ENCODE measurements at places on chromosomes 6 and 20.

- H3K27ac ChIP-seq = no peak overlapping the region
- no peaks in the 10 kb centered on the region for H3K36me3 ChIP-seq
- no peak for DNase-seq
- peaks cover 13% of the 10 kb centered on the region for H3K4me1 ChIP-seq
- no peak overlapping the region for H3K4me3 ChIP-seq
These were observed 84.1 kb downstream of the C6orf52 start for GRCh38 chr6:10610289-10610688.

GRCh38 chr20:6838181-6838826, 70.8 kb downstream of the BMP2 start:
- H3K4me1 ChIP-seq = no peaks in the 10 kb centered on the region
- H3K27ac ChIP-seq = no peak overlapping the region
- no peaks in the 10 kb centered on the region for H3K36me3 ChIP-seq

DNA sequence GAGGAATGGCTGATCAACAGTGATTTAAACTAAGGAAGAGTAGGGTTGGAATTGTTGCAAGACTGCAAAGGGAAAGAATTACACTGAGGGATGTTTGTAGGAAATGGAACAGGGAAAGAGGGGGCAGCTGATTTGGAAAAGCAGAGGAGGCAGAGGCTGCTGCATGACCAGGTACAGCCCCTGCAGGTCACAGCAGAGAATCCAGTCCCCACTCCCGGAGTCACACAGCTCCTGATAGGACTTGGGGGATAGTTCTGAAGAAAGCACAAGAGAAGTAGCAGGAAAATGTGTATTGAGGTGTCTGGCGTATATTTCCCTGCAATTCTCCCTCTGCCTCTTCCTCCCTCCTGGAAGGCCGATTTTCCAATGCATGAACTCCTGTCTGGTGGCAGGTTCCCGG, 92.5 kb upstream of the PDE10A start:
- H3K27ac ChIP-seq = no peak overlapping the region
- H3K4me1 ChIP-seq = peaks cover 4% of the 10 kb centered on the region
- DNase-seq = no peak
- H3K27me3 ChIP-seq = no peaks in the 10 kb centered on the region

DNA sequence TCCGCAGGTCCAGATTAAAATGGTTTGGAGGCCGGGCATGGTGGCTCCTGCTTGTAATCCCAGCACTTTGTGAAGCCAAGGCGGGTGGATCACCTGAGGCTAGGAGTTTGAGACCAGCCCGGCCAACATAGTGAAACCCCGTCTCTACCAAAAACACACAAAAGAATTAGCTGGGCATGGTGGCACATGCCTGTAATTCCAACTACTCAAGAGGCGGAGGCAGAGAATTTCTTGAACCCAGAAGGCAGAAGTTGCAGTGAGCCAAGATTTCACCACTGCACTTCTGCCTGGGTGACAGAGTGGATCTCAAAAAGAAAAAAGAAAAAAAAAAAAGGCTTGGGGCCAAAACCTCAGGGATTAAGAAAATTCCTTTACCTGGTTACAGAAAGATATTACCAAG, 30.5 kb downstream of the C6orf15 start:
- no peak overlapping the region for H3K4me3 ChIP-seq
- H3K27me3 ChIP-seq = no peaks in the 10 kb centered on the region
- peak; percentile 56 for DNase-seq
- peak overlapping the region; percentile 62 for H3K27ac ChIP-seq

DNA sequence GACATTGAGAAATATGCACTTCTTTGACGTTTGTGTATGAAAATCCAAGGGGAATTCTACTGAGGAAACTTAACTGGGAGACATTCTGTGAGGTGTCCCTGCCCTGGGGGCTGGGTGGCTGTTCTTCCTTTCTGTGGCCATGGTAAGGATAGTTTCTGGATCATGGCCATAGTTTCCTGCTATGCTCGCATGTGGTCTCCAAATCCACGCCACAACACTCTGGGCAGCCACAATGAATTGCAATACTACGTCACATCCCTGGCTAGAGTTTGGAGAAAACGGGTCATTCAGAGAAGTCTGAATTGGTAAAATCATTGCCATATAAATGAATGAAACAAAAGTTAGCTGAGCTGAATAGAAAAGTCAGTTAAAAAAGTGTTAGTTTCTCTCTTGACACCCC, 230.6 kb downstream of the UTRN start:
- no peaks in the 10 kb centered on the region for H3K27me3 ChIP-seq
- no peaks in the 10 kb centered on the region for H3K4me1 ChIP-seq
- H3K4me3 ChIP-seq = no peak overlapping the region

- no peaks in the 10 kb centered on the region for H3K4me1 ChIP-seq
- H3K4me3 ChIP-seq = no peak overlapping the region
- H3K27ac ChIP-seq = no peak overlapping the region
- H3K27me3 ChIP-seq = peaks cover 24% of the 10 kb centered on the region
These were observed 72.6 kb upstream of the ZNF184 start for GRCh38 chr6:27545271-27546046.

- H3K4me3 ChIP-seq = peak overlapping the region; percentile 15
- no peaks in the 10 kb centered on the region for H3K27me3 ChIP-seq
- peaks cover 25% of the 10 kb centered on the region for H3K4me1 ChIP-seq
- DNase-seq = peak; percentile 72
These were observed 47.1 kb upstream of the ENTPD6 start for GRCh38 chr20:25148181-25148981.

DNA sequence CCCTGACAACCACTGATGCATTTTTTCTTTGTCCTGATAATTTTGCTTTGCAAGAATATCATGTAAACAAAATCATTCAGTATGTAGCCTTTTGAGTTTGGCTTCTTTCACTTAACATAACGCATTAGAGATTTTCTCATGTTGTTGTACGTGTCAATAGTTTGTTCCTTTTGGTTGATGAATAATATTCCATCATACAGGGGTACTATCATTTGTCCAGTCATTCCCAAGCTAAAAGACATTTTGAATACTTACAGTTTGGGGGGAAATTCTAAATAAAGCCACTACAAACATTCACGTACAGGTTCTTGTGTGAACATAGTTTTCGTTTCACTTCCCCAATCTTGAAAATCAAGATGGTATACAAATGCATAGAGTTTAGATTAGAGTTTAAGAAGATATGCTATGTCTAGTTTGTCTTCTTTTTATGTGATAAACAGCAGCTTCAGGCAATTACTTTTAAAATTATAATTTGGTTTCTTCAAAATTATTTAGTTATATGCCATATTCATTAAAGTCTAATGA, 5.2 kb downstream of the HAO1 start:
- no peak overlapping the region for H3K27ac ChIP-seq
- no peaks in the 10 kb centered on the region for H3K27me3 ChIP-seq
- DNase-seq = no peak
- no peaks in the 10 kb centered on the region for H3K36me3 ChIP-seq

- no peak overlapping the region for H3K4me3 ChIP-seq
- H3K4me1 ChIP-seq = peaks cover 22% of the 10 kb centered on the region
- DNase-seq = peak; percentile 51
- no peak overlapping the region for H3K27ac ChIP-seq
- H3K27me3 ChIP-seq = no peaks in the 10 kb centered on the region
These were observed 240.7 kb downstream of the ARID1B start for GRCh38 chr6:157017861-157018260.

GRCh38 chr20:25543068-25543467, 42.3 kb downstream of the NINL start:
- H3K4me1 ChIP-seq = peaks cover 25% of the 10 kb centered on the region
- H3K27ac ChIP-seq = no peak overlapping the region
- no peak for DNase-seq
- H3K36me3 ChIP-seq = no peaks in the 10 kb centered on the region

- no peak for DNase-seq
- no peaks in the 10 kb centered on the region for H3K36me3 ChIP-seq
These were observed 447.9 kb downstream of the TFAP2B start for GRCh38 chr6:51266604-51267003.

DNA sequence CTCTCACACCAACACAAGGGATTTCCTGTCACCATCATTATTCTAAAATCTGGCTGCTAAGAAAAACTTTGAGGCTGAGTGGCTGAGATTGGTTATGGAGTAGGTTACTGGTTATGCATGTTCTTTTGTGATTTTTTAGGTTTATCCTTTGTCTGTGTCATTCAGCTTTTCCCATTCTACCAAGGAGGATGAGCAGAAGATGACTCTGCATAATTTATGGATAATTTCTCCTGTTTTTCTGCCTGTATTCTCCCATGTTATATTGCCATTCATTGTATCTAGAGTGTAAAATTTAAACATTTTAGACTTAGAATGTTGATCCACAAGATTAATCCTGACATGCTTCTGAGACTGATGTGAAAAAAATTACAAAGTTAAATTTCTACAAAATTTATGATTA, 67.8 kb downstream of the SOBP start:
- no peak for DNase-seq
- H3K36me3 ChIP-seq = no peaks in the 10 kb centered on the region
- H3K4me3 ChIP-seq = no peak overlapping the region

DNA sequence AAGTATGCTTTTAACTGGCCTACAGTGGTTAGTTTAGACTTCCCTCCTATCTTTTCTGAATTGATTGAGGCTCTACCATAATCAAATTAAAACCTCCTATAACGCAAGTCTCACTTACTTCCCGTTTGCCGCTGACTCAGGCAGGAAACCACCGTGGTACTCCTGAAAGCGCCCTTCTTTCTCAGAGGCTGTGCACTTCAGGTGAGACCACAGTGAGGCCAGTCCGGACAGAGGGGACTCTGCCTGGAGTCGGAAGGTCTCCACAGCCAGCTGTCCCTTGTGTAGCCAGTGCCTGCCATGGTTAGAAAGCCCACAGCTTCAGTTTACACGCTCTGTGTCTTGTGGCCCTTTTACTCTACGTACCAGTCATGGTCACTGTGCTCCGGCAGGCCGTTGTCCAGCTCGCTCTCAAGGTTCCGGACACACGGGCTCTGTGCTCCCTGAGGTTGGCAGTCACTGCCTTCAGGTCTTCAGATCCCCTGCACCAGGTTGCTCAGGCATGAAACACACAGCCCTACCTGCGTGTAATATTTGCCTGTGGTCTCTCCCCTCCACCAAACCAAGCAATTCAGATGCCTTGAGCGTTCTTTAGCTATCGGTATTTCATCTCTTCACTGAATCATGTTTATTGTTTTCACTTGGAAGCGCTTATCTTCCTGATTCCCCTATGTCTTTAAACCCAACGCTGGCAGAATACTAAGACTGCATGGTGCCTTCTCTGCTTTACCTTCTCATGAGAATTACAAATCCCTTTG, 178.8 kb downstream of the SMOC2 start:
- H3K4me1 ChIP-seq = peaks cover 5% of the 10 kb centered on the region
- no peak overlapping the region for H3K27ac ChIP-seq
- no peaks in the 10 kb centered on the region for H3K27me3 ChIP-seq
- H3K4me3 ChIP-seq = no peak overlapping the region
- no peak for DNase-seq

DNA sequence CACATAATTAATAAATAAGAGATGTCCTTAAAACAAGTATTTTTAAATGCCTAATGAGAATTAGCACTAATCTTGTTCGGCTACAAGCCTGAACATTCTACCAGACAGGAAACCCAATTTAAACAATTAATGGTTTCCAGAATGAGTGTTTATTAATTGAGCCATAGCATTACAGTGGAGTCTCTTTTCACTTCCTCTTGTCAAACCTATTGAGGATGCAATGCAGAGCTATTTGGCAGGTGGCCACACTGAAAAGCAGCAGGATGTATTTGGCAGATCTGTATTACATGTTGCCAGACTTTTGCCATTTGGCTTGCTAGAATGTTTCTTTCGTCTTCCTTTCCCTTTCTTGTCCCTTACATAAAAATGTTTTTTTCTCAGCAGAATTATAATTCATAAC, 475.2 kb upstream of the MARCKS start:
- no peak overlapping the region for H3K4me3 ChIP-seq
- H3K27ac ChIP-seq = no peak overlapping the region
- no peaks in the 10 kb centered on the region for H3K36me3 ChIP-seq
- no peaks in the 10 kb centered on the region for H3K27me3 ChIP-seq

DNA sequence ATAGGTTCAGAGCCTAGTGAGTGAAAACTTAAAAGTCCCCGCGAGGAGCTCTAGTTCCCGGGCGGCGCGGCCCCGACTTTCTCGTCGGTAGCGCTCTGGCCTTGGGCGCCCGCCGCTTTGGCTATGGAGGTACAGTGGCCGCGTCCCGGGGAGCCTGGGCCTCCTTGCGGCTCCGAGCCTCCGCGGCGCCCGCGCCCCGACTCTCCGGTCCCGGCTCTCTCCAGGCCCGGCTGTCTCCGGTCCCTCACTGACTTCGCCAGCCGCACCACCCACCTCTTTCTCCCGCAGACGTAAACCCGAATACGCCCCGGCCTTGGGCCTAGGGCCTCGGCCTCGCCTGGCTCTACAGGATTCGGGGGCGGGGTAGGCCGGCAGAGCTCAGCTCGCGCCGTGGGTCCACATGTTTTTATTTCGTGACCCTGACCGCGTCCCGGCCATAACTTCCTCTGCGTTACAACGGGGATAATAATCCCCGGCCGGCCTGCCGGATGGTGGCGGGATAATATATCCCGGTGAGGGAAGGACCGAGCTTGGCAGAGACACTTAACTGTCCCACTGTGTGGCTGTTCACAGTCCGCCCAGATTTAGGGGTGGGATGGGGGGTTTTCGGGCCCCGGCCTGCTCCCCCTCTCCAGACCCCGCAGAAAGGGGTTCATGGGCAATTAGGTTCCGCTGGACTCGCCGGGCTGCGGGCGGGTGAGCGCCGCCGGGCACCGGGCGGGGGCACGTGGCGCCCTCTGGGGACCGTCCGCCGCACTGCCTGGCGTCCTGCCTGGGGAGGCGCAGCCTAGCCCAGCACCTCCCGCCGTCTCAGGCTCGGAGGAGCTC, 10.0 kb upstream of the TBX18 start:
- H3K36me3 ChIP-seq = no peaks in the 10 kb centered on the region
- H3K4me1 ChIP-seq = peaks cover 4% of the 10 kb centered on the region

DNA sequence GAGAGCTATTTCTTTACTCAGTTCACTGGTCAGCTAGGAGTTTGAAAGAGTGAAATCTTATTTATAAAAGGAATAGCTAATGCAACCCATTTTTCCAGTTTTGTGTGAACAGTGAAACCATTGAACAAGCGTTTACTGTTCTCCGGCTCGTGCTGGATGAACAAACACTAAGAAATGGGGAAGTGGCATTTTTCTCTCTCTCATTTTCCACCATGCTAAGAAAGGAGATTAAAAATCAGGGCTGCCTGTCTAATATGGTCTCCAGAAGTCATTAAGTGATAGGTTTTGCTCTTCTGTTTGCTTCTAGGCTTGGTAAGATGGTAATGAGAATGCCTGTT, 774 bp upstream of the SFT2D1 start:
- H3K4me1 ChIP-seq = peaks cover 30% of the 10 kb centered on the region
- H3K27me3 ChIP-seq = no peaks in the 10 kb centered on the region
- H3K27ac ChIP-seq = no peak overlapping the region
- DNase-seq = no peak

GRCh38 chr6:166344240-166344639, 1.9 kb upstream of the SFT2D1 start:
- no peaks in the 10 kb centered on the region for H3K27me3 ChIP-seq
- no peak overlapping the region for H3K27ac ChIP-seq
- H3K4me3 ChIP-seq = no peak overlapping the region
- H3K4me1 ChIP-seq = peaks cover 25% of the 10 kb centered on the region
- no peaks in the 10 kb centered on the region for H3K36me3 ChIP-seq

- H3K4me1 ChIP-seq = no peaks in the 10 kb centered on the region
- no peak for DNase-seq
- no peak overlapping the region for H3K4me3 ChIP-seq
- H3K27ac ChIP-seq = no peak overlapping the region
- H3K27me3 ChIP-seq = no peaks in the 10 kb centered on the region
These were observed 10.2 kb downstream of the CASS4 start for GRCh38 chr20:56422076-56422823.

All from thyroid gland (tissue), 4 donors.